Activated T-helper 1 cell treated with Interleukin-2 at 50 U/mL for 16 hours (primary cell): ENCODE measurements at places on chromosomes 3 and 15.

- no peak for DNase-seq
Measured at GRCh38 chr3:30474371-30474770, 132.0 kb upstream of the TGFBR2 start.

DNA sequence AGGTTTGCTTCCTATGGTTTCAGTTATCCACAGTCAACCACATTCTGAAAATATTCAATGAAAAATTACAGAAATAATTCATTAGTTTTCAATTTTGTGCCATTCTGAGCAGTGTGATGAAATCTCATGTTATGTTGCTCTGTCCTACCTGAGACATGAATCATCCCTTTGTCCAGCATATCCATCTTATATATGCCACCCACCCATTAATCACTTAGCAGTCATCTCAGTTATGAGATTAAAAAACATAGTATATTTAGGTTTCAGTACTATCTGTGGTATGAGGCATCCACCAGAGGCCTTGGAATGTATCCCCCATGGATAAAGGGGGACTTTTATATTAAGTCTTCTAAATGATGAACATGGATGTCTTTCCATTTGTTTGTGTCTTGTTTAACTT is 64.7 kb upstream of the PROK2 start:
- DNase-seq = no peak

- no peak for DNase-seq
Measured at GRCh38 chr3:156463123-156463522, 91.8 kb downstream of the SSR3 start.

GRCh38 chr15:60819360-60819759 is 340.4 kb upstream of the ICE2 start:
- no peak for DNase-seq

DNA sequence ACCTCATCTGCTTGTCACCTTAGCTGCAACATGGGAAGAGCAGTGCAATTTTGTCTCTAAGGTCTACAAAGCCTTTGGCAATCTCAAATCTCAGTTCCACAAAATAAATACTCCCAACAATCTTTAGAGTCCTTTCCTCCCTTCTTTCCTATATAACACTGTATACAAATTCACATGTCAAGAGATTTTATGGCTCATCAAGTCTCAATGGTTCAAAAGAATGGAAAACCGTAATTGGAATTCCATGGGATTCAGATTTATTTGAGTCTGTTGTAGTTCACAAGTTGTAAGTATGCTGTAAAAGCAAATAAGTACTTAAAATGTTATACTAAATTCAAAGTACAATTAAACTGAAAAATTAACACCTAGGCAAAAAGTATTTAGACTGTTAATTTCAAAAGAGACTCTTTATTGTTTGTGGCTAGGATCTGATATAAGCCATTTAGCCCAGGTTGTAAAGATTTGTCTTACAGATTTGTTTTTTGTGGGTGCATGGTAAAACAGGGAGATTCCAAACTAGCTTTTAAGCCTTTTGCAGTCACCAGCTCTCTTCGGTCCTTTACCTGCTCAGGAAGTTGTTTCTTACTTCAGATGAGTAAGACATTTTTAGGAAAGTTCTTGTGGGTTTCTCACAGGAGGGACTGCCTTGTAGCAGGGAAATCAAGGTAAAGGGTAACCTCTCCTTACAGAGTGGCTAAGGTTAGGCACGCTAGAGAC is 50.1 kb downstream of the CMSS1 start:
- no peak for DNase-seq

DNA sequence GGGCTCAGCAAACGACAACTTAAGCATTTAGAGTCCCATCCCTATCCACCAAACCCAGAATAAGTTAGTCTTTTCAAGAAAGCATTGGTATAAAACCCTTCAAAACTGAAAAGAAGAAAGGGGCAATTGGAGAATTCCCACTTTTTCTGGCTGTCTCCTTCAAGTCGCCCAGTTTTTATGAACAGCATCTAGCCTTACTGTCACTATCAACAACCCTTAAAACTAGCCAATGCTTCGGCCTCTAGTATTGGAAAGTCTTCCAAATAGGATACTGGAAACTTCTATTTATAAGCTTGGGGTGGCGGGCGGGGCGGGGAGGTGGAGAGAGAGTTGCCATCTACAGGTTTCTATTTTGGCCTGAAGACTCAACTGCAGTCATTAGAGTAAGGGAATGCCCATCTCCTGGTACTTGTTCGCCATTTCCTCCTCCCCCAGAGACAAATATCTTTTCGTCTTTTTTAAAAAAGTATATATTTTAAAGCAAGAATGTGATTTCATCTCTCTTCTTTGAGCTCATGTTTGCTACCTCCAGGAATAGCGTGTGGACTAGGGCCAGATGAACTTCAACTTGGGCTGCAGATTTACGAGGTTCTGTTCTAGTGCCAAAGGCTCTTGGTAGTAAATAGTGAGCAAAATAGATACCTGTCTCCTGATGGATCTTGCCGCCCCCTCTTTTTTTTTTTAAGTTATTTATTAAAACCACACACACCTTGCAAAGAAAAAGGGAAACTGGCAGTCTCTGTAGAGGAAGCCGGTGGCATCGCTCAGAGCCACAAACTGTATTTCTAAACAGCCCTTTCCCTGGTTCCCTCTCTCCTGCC is 2.7 kb downstream of the BCL6 start:
- no peak for DNase-seq

- no peak for DNase-seq
Measured at GRCh38 chr15:66154581-66154980, 99.0 kb downstream of the MEGF11 start.

DNA sequence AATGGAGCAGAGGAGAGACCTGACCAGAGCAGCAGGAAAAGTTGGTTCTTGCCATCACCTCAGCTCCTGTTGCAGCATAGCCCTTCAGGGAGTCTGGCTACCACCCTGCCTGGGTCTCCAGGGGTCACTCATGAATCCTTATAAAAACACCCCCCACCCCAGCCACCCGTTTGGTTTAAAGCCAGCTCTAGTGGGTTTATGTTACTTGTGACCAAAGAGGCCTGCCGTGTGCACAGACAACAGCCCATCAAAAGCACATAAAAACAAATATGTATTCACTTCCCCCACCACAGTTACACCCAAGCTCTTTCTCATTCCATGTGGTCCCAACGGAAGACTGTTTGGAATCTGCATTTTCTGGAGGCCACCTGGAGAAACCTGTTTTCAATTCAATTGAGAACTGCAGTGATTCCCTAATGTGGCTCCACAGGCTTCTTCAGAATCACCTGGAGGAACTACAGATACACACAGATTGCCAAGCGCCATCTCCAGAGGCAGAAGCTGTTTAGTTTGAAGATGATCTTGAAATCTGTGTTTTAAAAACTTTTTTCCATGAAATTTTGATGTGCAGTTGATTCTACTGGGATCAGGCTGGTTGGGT is 13.8 kb downstream of the FOXL2 start:
- DNase-seq = no peak

DNA sequence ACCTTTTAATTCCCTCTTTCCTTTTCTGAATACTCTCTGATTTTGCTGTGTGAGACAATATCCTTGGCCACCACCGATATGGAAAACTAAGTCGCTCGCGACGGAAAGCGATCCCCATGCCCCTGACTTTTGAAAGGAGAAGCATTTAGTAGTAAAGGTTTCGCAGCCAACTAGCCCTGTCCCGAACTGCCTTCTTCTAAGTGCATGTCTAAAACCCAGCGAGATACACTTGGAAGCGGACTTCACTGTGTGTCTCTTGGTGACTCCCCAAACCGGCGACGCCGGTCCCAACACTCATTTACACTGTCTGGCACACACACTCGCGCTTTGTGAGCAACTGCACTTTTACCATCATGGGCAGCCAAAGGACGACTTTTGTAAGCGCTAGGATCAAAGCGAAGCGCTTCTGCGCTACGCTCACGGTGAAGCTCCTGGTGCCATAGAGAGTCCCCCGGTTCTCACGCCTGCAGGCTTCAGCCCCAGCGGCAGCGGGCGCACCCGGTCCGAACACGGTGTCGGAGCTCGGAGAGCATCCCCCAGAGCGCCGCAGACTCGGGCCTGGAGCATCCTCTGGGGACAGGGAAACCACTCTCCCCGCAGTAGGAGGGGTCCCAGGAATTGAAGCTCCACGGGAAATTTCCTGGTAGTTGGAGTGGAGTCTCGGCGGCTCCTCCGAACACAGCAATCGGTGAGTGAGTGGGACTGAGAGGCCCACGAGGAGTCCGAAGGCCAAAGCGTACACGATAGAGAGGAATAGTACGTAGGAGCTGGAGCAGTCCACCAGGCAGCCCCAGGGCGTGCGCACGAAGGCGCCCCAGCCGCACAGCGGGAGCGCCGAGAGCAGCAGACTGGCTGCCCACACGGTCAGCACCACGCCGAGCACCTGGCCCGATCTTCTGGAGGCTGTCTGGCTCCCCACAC is 1.4 kb downstream of the GPR149 start:
- DNase-seq = no peak

- no peak for DNase-seq
Measured at GRCh38 chr3:63441262-63441661, 163.2 kb downstream of the SYNPR start.
